ENCODE measurements at places on chromosomes 6 and 20. TPM values are rescaled to one million over a fixed set of nuclear protein-coding genes. Genes with fewer than 3 reads are reported as not detected.

DNA sequence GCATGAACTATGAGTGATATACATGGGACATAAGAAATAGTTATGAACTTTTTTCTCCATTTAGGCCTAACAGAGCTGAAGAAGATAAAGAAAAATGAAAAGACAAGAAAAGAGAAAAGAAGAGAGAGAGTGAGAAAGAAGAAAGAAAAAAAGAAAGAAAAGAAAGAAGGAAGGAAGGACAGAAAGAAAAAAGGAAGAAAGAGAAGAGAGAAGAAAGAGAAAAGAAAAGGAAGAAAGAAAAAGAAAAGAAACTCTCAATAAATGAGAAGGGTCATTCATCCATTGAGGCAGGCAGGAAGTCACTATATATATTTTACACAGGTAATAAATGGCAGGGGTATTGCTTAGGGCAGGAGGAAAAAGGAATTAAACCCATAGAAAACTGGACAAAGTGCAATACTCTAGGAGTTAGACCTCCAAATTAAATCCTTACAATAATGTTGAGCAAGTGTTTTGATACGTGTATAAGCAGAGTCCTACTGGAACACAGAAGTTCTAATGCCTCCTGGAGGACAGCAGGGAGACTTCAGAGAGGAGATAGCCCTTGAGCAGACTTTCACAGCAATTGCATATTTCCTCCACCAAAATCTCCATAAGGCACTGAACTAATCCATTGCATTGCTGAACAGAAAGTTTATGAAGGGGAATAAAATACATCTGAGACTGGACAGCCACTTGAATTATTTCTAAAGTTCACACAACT lies 86.4 kb upstream of the TENT5A start:
- DNase-seq: no peak

The HSPA1L gene
- total RNA-seq: 1.2 TPM

The FNDC11 gene
- total RNA-seq: 0.39 TPM

The MAK gene
- 1.7 TPM for total RNA-seq
